ENCODE measurements at places on chromosomes 3 and 15.
A peak's percentile ranks its signal among the peaks of the same experiment; 100 is the strongest.

DNA sequence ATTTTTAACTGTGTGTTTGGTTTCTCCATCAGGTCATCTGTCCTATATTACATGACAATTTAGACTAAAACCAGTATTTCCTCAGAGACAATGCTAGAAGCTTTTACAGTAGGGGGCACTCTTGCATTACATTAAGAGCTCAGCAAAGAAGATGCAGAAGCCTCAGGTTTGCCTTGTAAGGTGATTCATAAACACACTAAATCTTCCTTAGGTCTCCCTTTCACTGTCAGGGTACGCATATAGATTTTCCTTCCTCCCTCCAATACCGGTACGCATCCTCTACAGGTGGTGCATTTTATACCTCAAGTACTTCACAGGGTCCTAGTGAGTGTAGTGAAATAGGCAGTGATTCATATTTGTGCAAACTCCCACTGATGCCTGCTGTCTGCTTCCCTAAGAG lies 46.5 kb downstream of the CD86 start:
- no peaks in the 10 kb centered on the region for H3K36me3 ChIP-seq
- H3K4me1 ChIP-seq = no peaks in the 10 kb centered on the region
- DNase-seq = peak; percentile 72

- no peak for DNase-seq
- peaks cover 56% of the 10 kb centered on the region for H3K27me3 ChIP-seq
- no peak overlapping the region for H3K27ac ChIP-seq
Observed at GRCh38 chr15:66039117-66039871, 170.0 kb downstream of the RAB11A start.

DNA sequence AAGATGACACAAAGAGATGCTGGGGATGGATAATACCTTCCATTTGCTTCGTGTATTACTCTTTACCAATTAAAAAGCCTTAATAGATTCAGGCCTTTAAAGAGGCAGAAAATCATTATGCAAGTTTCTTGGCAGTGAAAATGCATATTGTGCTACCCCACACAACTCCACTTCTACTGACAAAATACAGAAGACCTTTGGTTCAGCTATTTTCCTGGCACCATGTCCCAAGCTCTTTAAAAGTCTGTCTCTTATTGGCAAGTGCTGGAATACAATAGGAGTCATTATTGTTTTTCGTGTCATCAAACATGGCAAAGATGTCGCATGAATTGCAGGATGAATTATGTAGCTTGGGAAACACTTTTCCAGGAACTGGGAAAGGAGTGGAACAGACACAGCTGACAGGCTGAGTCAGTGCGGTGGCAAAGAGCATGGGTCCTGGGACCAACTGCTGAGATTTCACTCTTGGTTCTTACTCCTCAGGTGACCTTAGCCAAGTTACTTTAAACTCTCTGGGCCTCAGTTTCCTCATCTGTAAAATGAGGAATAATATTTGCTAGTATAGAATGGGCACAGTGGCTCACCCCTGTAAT lies 5.5 kb upstream of the TSPAN3 start:
- H3K27me3 ChIP-seq = peaks cover 27% of the 10 kb centered on the region
- peaks cover 8% of the 10 kb centered on the region for H3K4me1 ChIP-seq
- no peak for DNase-seq

DNA sequence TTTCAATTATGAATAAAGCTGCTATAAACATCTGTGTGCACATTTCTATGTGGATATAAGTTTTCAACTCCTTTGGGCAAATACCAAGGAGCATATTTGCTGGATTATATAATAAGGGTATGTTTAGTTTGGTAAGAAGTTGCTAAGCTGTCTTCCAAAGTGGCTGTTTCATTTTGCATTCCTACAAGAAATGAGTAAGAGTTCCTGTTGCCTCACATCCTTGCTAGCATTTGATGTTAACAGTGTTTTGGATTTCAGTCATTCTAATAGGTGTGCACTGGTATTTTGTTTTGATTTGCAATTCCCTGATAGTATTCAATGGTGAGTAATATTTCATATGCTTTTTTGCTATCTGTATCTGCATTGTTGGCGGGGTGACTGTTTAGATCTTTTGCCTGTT lies 120.7 kb upstream of the MDFIC2 start:
- peak; percentile 33 for DNase-seq

- no peaks in the 10 kb centered on the region for H3K36me3 ChIP-seq
- DNase-seq = no peak
- H3K4me1 ChIP-seq = no peaks in the 10 kb centered on the region
- no peak overlapping the region for H3K4me3 ChIP-seq
- no peak overlapping the region for H3K27ac ChIP-seq
Observed at GRCh38 chr3:28042707-28043106, 198.7 kb upstream of the CMC1 start.

- no peak overlapping the region for H3K4me3 ChIP-seq
- no peak for DNase-seq
- H3K4me1 ChIP-seq = peaks cover 87% of the 10 kb centered on the region
Observed at GRCh38 chr3:42119561-42120355, 28.6 kb downstream of the TRAK1 start.

DNA sequence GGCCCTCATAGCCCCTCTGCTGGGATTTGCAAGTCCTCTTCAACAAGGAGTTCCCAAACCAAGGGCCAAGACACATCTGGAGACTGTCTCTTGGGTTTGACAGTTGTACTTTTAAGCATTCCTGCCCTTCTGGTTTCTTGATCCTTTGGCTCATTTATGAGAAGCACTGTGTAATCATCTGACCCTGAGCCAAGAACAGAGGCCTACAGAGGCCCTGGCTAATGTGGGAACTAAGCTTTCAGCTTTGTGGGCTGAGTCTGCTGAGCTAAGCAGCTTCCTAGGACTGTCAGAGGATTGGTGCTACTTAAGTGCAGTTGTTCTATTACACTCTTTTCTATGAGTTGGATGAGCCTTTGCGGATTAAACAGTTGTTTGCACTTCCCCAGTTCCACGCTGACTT lies 178.3 kb downstream of the KBTBD8 start:
- DNase-seq = no peak
- H3K36me3 ChIP-seq = no peaks in the 10 kb centered on the region
- no peak overlapping the region for H3K4me3 ChIP-seq
- H3K27ac ChIP-seq = no peak overlapping the region
- H3K4me1 ChIP-seq = no peaks in the 10 kb centered on the region

DNA sequence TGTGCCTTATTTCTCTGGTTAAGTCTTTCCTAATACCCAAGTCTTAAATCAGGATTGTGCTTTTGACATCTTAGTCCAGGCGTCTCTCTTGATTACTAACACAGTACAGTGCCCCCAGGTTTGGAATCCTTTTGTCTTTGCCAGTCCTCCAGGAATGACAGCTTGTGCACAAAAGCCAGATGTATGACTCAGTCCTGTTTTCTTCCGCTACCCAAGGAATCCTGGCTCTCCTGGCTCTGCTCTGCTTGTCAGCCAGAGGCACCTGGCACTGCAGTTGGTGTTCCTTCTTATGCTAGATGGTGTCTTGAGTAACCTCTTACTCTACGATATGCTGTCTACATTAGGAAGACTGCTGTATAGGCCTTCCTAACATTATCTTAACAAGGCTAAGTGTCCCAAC lies 728.2 kb upstream of the NECTIN3 start:
- H3K27ac ChIP-seq = peak overlapping the region; percentile 78
- no peak overlapping the region for H3K4me3 ChIP-seq
- H3K27me3 ChIP-seq = no peaks in the 10 kb centered on the region
- peak; percentile 57 for DNase-seq

DNA sequence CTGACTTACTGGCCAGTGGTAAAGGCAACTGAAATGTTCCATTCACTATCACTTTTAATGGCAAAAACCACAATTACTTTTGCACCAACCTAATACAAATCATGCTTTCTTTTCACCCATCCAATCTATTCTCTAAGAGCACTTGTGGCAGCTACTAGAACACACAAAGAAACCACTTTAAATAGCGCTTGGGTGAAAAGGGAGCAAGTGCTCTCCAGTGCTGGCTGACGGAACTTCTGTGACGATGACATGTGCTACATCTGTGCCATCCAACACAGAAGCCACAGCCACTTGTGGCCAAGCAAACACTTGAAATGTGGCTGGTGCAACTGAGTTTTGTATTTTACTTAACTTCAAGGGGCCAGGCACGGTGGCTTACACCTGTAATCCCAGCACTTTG lies 18.9 kb downstream of the SH3BP5 start:
- no peak for DNase-seq
- H3K27ac ChIP-seq = no peak overlapping the region
- no peaks in the 10 kb centered on the region for H3K27me3 ChIP-seq
- no peaks in the 10 kb centered on the region for H3K36me3 ChIP-seq
- H3K4me3 ChIP-seq = no peak overlapping the region

- H3K4me3 ChIP-seq = no peak overlapping the region
- H3K27me3 ChIP-seq = no peaks in the 10 kb centered on the region
- no peaks in the 10 kb centered on the region for H3K4me1 ChIP-seq
- no peak for DNase-seq
Observed at GRCh38 chr3:172987273-172987672, 153.8 kb downstream of the SPATA16 start.

GRCh38 chr3:14907043-14907966 lies 40.1 kb upstream of the NR2C2 start:
- H3K4me1 ChIP-seq = no peaks in the 10 kb centered on the region
- no peak overlapping the region for H3K4me3 ChIP-seq
- peaks cover 13% of the 10 kb centered on the region for H3K36me3 ChIP-seq
- H3K27me3 ChIP-seq = peaks cover 21% of the 10 kb centered on the region
- no peak for DNase-seq
- no peak overlapping the region for H3K27ac ChIP-seq

DNA sequence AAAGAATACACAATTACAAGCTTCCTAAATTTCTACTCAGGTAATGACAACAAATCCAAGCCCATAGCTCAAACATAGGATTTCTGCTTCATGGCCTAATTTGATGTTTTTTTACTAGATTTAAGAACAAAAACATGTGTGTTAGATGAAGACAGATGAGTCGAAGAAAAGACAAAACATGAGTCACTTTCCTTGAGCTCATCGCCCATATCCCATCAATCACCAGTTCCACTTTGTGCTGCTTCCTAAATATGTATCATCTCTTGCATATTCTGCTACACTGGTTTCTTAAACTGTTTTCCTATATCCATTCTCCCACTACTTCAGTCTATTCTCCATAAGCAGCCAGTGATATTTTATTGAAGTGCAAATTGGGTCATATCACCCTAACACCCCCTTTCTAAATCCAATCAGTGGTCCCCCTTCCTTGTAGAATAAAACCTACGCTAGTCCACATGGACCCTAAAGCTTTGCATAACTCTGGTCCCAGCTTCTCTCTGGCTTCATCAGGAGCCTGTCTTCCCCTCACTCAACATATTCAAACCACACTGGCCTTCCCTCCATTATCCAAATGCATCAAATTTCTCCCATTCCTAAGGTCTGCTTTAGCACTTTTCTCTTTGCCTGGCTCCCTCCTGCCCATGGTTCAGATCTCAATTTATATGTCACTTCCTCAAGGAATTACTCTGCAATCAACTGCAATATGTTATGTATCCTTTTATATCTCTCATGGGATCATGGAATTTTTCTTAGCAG lies 1033.9 kb downstream of the FHIT start:
- H3K4me1 ChIP-seq = no peaks in the 10 kb centered on the region
- no peak for DNase-seq
- no peaks in the 10 kb centered on the region for H3K27me3 ChIP-seq
- H3K36me3 ChIP-seq = no peaks in the 10 kb centered on the region
- no peak overlapping the region for H3K4me3 ChIP-seq

DNA sequence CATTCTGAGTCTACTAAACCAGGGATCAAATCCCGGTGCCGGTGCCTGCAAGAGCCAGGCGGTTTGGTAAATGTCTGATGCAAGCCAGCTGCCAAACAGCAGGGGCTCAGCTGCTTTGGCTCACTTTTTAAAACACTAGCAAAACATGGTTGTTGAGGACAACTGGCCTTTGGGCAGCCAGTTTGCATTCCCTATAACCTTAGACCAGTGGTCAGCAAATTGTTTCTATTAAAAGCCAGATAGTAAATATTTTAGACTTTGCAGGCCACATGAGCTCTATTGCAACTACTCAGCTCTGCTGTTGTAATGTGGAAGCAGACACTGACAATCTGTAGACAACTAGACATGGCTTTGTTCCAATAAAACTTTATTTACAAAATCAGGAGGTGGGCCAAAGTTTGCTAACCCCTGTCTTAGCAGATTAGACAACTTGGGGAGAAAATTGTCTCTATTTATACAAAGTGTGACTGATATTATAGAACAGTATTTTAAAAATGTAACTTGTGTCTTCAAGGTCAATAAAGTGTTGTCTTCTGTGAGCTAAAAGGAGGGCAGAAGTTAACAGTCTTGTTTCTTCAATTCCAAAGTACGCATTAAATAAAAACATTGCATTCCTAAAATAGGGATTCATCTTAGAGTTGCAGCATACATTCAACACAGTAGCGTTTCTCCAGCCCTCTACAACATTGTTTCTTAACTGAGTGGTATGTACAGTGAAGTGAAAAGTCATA lies 67.6 kb downstream of the SSUH2 start:
- peak overlapping the region; percentile 67 for H3K27ac ChIP-seq
- peak overlapping the region; percentile 11 for H3K4me3 ChIP-seq
- peaks cover 60% of the 10 kb centered on the region for H3K4me1 ChIP-seq
- H3K36me3 ChIP-seq = no peaks in the 10 kb centered on the region

GRCh38 chr15:24008476-24008875 lies 321.4 kb upstream of the NDN start:
- H3K36me3 ChIP-seq = no peaks in the 10 kb centered on the region
- no peak for DNase-seq
- peaks cover 2% of the 10 kb centered on the region for H3K27me3 ChIP-seq
- no peak overlapping the region for H3K4me3 ChIP-seq
- H3K4me1 ChIP-seq = no peaks in the 10 kb centered on the region

DNA sequence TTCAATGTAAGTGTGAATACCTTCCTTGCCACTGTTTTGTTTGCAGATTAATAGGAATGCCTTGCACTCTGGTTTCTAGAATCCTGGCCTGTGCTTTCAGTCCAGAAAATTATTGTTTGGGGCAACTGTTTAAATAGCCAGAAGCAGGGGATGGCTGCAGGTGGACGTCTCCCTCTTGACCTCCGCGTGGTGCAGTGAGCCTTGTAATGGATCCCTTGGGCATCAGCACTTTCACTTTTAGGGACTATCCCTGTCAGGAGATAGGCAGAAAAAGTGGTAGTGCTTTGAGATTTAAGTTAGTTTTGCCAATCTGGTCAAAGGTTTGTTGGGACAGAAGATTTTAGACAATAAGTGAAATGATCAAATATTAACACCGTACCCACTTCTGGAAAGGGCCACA lies 178.6 kb upstream of the BHLHE40 start:
- DNase-seq = no peak
- H3K4me1 ChIP-seq = peaks cover 7% of the 10 kb centered on the region
- H3K4me3 ChIP-seq = no peak overlapping the region
- peaks cover 5% of the 10 kb centered on the region for H3K36me3 ChIP-seq
- peaks cover 8% of the 10 kb centered on the region for H3K27me3 ChIP-seq

DNA sequence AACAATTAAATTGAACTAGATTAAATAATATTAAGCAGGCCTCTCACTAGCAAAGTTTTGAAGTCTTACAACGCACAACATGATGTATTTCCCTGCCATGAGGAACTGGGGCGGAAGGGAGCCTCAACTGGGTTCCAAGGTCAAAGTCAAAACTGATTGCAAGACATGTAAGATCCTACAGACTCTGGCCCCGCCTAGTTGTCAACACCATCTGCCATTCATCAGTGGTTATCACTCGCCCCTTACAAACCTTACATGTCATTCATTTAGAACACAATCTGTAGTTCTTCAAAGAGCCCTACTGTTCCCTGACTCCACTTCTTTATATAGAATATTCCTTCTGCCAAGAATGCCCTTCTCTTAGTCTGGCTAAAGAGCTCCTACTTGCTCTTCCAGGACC lies 10.0 kb downstream of the ATP13A3 start:
- H3K27me3 ChIP-seq = no peaks in the 10 kb centered on the region
- peaks cover 4% of the 10 kb centered on the region for H3K36me3 ChIP-seq
- H3K4me3 ChIP-seq = no peak overlapping the region

Measured in HFFc6 (cell line).